ENCODE measurements at places on chromosomes 5 and 9.

DNA sequence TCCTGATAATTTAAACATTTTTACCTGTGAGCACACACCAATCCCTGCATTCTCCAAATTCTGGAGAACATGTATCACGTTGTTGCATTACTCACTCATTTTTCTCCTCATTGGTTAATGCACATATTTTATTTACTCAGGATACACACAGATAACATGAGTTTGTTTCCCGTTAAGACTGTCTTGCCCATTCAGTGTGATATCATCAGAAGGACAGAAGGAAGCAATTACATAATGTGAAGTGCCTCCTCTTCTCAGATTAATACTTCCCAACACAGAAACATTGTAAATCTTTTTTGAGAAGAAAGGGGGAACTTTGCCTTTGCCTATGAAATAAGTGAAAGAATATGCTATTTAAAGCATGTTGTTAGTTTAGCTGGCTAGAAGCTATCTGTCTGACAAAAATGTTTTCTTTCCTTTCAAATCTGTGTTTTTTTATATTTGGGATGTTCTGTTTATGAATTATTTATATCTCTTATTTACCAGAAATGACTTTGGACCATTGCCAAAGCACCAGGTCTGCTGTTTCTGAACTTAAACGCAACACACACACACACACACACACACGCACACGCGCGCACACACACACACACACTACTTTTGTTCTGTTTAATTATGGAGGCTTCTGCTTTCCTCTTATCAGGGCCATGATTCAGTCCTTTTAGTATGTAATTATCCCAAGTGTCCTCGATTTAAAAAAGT lies 186.5 kb downstream of the CHSY3 start:
- DNase-seq: no peak

DNA sequence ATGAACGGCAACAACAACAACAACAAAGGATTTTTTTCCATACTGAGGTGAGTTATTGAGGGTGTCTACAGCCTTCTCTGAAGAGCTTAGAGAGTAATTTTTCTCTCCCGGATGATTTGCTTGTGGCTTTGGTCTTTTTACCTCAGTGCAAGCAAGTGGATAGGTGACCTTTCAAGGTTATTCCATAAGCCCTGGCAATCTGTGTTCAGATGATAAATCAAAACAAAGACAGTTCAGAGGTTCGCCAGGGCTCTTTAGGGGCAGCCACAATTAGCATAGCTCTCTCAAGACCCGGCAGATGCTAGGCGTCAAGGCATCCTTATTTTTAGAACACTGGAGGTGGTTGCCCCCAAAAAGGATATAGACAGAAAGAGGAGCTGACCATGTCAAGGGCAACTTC lies 417.9 kb upstream of the C9orf72 start:
- DNase-seq: no peak

GRCh38 chr5:177378884-177379883 lies 5.0 kb upstream of the SLC34A1 start:
- DNase-seq: no peak

GRCh38 chr9:130987738-130988399 lies 21.1 kb upstream of the LAMC3 start:
- no peak for DNase-seq

GRCh38 chr5:120382833-120383232 lies 81.3 kb upstream of the PRR16 start:
- DNase-seq: no peak

- DNase-seq: no peak
These were observed 103.7 kb upstream of the ITGA1 start for GRCh38 chr5:52684051-52684450.

- DNase-seq: no peak
These were observed 127.2 kb downstream of the DOCK8 start for GRCh38 chr9:341634-342421.

DNA sequence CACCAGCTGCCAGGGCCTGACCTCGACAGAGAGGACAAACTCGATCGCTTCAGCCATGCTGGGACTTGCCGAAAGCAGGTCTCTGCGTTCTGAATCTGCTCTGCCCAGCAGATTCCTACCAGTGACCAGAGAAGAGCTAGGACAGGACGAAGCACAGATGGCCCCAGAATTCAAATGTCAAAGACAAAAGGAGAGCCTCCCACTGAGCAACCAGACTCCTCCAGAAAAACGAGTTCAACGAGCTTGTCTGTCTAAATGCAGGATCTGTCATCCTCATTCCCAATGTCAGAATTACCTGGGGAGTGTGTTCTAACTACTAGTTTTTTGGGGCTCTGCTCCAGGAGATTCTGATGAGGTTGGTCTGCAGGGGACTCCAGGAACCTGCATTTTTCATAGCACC lies 13.4 kb downstream of the AK8 start:
- no peak for DNase-seq

GRCh38 chr5:124477062-124477461 lies 269.4 kb downstream of the ZNF608 start:
- no peak for DNase-seq

DNA sequence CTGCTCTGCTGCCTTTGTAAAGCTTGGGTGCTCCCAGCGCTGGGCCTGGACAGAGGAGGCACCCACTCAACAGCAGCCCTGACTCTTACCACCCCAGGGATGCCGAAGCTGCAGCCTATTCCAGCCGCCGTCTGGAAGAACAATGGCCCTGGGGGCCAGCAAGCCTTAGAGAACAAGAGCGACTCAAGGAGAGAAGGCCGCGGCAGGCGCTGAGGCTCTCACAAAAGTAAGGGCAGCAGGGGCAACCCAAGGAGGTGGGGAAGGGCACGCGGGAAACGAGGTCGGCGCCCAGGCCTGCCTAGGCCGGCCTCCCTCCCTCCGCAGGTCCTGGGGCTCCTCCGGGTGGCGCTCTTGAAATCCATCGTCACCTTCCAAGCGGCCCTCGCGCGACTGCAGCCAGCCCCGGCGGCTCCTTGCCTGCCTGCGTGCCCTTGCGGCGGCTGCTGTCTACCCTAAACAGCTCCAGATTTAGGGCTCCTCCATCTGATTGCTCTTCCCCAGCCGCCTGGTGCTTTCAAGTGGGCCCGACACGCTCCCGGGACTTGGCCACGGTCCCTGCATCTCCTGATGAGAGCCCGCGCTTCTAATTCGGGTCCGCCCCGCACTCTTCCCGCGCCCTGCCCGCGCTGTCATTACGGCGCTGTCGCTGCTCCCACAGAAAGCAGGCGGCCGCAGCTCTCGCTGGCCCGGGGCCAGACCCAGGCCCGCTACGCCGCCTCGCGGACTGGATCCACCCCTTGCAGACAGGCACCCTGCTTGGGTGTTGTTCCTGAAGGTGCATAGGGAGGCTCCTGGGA lies 213.3 kb downstream of the SEMA6A start:
- DNase-seq: peak; percentile 68

DNA sequence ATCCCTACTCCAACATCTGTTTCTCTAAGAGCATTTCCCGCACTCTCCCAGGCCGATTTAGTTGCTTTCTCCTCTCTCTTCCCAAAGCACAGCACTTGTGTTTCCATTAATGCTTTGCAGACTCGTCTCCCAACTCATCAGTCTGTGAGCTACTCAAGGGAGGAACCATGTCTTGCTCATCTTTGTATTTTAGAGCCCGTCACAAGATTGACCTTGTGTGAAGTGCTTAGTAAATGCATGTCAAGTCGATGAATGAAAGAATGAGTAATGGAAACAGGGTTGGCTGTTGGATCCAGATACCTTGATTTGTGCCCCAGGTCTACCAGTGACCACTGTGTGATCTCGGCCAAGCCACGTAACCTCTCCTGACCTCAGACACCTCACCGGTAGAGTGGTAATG lies 99.3 kb downstream of the KLF4 start:
- no peak for DNase-seq

DNA sequence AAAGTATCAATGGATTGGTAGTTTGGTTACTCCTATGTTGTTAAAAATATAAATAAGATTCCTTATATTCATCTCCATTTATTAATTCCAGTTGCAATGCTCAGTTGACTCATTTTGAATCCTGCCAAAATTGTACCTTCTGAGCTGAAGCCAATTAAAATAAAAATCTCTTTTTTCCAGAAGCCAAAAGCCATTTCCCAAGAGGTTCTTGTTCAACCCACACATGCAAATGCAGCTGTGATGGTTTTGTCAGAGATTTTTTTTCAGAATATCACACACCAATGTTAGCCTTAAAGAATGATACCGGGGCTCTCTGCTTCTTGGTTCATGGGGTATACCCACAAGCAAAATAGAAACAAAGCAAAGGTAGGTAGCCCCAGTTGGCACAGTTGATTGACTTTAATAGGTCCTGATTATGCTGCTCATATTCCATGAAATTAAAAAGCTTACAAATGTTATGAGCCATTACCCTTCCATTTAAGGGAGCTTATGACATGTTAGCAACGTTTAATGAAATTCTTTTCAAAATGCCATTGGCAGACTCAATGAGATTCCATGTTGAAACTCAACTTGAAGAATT lies 208.0 kb downstream of the SGCD start:
- no peak for DNase-seq

- peak; percentile 95 for DNase-seq
These were observed 69.0 kb downstream of the SLC28A3 start for GRCh38 chr9:84271531-84271900.

- DNase-seq: no peak
These were observed 131.0 kb upstream of the CCNG1 start for GRCh38 chr5:163306421-163306820.

DNA sequence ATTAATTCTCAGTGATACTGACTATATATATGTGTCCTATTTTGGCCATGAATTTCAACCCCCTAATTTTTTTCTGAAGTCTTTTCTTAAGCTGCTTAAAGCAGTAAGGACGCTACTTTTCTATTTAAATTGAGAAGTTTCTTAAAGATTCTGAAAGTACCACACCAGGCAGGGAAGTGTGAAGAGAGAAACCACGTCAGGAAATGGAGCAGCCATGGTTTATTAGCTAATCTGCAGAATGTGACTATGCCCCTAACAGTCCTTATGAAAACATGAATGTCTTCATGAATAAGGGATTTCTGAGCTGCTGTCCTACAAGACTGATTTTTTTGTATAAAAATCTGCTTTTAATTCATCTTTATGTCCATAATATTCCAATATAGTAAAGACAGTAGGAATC lies 1724.3 kb upstream of the C9orf72 start:
- DNase-seq: no peak

Measured in thyroid gland (tissue), 4 donors.